ENCODE measurements at places on chromosomes 2 and 18. TPM values are rescaled to one million over a fixed set of nuclear protein-coding genes. Genes with fewer than 3 reads are reported as not detected.

DNA sequence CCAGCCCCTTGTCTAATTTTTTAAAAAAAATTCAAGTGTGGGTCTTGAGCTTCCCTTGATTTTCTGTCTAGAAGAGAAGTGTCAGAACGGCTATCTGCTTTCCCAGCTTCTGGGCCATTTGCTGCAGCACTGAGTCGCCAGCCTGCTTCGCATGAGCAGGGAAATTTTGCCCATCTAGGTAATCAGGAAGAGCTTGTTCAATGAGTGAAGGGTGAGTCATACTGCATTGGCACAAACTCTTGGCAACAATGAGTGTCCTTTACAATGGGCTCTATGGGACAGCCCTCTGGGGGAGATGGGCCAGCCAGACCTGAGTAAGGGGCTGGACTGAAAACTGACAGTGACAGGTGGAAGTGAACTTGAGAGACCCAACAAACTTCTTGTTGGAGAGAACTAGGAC lies 2.4 kb upstream of the RNF144A start:
- DNase-seq, result peak; percentile 71

DNA sequence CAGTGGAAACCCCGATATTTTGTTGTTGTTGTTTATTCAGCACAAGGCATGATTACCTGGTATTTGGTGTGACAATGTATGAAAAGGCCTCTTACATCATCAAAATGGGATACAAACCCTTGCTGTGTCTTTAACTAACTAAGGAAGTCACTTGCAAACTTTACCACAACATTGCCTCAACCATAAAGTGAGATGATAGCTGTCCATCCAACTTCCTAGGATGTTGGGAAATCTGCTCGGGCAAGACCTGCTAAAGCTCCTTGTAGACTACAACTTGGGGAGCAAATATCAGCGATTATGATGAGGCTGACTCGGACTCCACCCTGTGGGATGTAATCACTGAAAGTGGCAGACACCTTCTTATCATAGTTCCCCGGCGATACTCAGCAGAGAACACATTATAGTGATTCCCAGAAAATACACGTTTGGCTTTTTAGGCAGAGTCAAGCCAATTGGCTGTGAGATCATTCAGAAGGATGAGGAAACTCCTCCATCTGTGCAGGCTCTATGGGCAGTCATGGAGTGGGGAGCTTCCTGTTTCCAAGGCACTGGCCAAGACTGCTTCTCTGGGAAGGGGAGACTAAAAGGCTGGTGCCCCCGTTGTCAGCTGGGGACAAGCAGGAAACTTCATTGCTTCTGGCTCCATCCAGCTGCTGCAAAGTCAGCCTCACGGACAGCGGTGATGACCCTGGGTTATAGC lies 289.0 kb downstream of the RNF144A start:
- no peak for DNase-seq

GRCh38 chr2:7010391-7011054 lies 93.3 kb downstream of the RNF144A start:
- no peak for DNase-seq

- no peak for DNase-seq
These were observed 136.1 kb downstream of the SH3BP4 start for GRCh38 chr2:235087832-235088495.

Gene TCF23
- not detected for total RNA-seq

GRCh38 chr2:26618611-26619010 lies 22.6 kb downstream of the CIB4 start:
- no peak for DNase-seq

All from HCT116 (cell line).